Kidney epithelial cell (primary cell): ENCODE measurements at places on chromosomes 1 and 21.

DNA sequence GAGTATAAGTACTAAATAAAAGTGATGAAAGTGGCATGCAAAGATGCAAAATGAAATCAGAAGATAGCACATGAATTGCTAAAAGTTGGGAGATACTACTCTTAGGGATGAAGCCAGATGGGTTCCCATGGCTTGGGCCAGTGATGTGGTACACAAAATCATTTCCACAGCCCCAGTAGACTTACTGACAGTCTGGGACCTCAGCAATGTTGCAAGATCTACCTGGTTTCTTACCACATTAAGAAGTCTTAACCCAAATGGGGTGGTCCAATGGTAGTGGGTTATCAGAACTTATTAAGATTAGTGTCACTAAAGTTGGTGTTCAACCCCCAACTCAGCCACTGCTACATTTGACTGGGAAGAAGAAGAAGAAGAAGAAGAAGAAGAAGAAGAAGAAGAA, 227.7 kb upstream of the IRF2BP2 start:
- DNase-seq: no peak

GRCh38 chr1:36386265-36387140, 779 bp upstream of the STK40 start:
- DNase-seq: peak; percentile 100

DNA sequence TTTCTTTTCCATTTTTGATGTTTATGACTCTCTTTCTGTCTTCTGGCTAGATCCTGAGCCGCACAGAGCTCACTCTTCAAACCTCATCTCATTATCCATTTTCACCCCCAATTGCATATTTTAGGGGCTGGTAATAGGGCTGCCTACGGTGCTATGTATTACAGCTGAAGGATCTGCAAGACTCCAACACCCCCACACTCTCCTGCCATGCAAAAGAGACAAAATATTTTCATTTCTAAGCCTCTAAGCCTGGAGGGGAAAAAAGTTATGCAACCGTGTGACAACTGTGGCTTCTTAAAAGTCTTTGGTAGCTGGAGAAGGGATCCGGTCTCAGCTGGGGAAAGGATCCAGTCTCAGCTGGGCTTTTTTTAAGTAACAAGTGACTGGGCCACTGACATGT, 311.6 kb downstream of the NPHP4 start:
- no peak for DNase-seq

DNA sequence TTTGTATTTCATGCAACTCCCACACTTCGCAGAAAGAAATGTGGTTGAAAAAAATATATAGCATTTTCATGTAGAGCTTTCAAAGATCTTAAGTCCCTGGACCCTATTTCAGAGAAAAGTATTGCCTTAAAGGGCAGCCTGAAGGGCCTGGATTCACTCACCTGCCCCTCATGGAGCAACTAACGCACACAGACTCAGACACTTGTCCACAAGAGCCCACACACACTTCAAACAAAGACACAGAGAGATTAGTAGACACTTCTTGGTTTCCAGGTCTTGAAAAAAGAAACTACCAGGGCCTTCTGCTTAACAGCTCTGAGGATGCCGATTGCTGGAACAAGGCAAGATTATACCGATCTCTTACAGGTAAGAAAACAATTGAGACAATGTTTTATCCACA, 122.2 kb downstream of the ZBTB18 start:
- no peak for DNase-seq

- no peak for DNase-seq
Measured at GRCh38 chr21:27339902-27340301, 373.0 kb upstream of the ADAMTS5 start.

GRCh38 chr1:204461331-204462228, 33.0 kb downstream of the PIK3C2B start:
- DNase-seq: no peak

DNA sequence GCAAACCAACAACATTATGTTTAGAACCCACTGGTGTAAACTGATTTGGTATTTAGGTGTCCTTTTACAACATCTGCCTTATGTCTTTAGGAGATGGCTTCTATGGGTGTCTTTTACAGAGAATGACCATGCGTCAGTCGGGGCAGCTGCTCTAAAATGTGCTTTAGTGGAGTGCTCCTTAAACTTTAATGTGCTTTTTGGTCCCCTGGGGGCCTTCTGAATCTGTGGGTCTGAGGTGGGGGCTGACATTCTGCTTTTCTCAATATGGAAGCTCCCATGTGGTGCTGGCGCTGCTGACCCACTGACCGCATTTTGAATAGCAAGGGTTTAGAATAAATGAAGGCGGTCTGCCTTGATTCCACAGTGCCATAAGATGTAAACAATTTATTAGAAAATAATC, 173.2 kb upstream of the B3GALT2 start:
- no peak for DNase-seq

GRCh38 chr1:91552596-91552995, 51.9 kb downstream of the CDC7 start:
- DNase-seq: no peak

GRCh38 chr1:172723251-172723650, 64.3 kb downstream of the FASLG start:
- DNase-seq: no peak

- no peak for DNase-seq
Measured at GRCh38 chr1:58204284-58204683, 342.2 kb downstream of the OMA1 start.

GRCh38 chr1:85224295-85224694, 23.5 kb upstream of the SYDE2 start:
- no peak for DNase-seq

DNA sequence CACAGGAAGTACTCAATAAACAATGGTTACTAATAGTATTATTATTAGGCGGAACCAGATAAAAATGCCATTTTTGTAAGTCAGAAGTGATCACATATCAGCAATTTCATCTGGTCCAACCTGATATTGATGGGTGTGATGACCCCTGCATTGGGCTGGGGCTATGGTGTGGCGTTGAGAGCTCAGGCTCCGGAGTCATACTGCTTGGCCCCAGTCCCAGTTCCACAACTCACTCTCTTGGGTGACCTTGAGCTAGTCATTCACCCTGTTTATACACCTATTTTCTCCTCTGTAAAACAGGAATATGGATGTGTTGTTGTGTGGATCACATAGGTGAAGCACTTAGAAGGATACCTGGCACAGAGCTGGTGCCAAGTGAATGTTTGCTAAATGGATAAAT, 229.4 kb upstream of the POU3F1 start:
- no peak for DNase-seq

DNA sequence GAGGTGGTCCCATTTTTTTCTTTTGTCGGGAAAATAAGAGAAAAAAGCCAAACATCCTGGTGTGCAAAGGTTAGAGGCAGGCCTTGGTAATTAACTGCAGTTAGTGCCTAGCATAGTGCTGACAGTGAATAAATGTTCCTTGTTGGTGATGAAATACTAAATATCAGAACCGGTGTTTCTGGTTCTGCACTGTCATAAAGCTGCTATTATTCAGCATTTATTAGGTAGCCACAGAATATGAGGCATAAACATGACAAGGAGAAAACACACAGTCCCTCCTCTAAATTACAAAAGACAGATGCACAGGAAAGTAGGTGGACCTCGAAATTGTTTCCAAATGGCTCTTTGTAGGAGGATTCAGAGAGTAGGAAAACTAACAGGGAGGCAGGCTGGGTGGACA, 122.0 kb upstream of the ADGRL2 start:
- DNase-seq: no peak

GRCh38 chr1:3588395-3588794, 22.9 kb downstream of the MEGF6 start:
- no peak for DNase-seq

- no peak for DNase-seq
Measured at GRCh38 chr1:155698382-155699038, 9.6 kb downstream of the DAP3 start.

DNA sequence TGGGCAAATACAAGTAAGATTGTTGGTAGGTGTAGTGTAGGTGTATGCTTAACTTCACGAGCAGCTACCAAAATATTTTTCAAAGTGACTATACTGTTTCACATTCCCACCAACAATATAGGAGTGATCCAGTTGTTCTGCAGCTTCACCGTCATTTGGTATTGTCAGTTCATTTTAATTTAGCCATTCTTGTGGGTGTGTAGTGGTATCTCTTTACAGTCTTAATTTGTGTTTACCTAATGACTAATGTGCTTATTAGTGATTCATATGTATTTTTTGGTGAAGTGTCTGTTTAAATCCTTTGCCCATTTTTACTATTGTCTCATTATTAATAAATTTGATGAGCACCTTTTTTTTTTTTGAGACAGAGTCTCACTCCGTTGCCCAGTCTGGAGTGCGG, 35.4 kb downstream of the RCSD1 start:
- no peak for DNase-seq

DNA sequence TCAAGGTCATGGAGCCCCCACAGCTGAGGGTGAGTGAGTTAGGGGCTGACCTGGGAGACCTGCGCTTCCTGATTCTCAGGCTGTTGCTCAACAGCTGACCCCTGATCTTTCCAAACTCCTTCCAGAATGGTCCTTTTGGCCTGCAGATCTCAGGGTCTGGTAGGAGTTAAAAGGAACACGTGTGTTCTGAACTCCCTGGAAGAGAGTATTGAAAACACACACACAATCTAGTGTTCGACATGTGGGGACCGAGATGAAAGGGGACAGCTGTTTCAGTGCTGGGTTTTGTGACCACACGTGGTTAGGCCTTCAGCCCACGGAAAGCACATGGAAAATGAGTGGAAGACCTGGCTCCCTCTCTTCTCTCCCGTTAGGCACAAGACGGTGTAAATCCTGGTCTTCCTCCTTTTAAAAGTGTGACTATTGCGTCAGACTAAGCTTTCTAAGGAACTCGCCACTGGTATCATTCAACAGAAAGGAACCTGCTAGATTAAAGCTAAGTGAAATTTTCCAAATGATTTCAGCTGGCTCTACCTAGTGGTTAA, 49.6 kb downstream of the RUNX1 start:
- no peak for DNase-seq

DNA sequence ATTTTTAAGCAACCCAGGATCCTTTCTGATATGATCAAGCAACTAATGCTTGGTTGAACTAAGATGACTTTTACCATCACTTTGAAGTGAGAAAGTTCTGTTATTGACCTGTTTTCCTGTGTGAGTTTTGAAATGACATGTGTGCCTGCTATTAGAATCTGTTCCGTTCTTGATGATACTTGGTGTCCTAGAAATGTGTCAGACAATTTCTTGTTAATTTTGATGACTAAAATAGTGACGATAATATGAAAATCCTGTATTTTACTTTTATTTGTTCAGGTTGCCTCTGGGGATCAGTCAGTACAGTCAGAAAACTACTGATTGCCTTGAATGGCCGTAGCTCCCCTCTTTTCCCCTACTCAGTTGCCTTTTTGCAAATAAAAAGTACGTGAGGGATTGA, 228.0 kb downstream of the RYR2 start:
- no peak for DNase-seq

GRCh38 chr1:117367046-117368025, at the start of gene MAN1A2:
MAN1A2 (plus strand) TSS chr1:117367449; CDS start chr1:117368184, 735 bp downstream.
- DNase-seq: no peak

- DNase-seq: peak; percentile 16
Measured at GRCh38 chr1:174222166-174222949, 63.0 kb downstream of the RABGAP1L start.
